NCI-H1694 (cell line): ENCODE measurements at places on chromosomes 1 and 21.
A peak's percentile ranks its signal among the peaks of the same experiment; 100 is the strongest.

DNA sequence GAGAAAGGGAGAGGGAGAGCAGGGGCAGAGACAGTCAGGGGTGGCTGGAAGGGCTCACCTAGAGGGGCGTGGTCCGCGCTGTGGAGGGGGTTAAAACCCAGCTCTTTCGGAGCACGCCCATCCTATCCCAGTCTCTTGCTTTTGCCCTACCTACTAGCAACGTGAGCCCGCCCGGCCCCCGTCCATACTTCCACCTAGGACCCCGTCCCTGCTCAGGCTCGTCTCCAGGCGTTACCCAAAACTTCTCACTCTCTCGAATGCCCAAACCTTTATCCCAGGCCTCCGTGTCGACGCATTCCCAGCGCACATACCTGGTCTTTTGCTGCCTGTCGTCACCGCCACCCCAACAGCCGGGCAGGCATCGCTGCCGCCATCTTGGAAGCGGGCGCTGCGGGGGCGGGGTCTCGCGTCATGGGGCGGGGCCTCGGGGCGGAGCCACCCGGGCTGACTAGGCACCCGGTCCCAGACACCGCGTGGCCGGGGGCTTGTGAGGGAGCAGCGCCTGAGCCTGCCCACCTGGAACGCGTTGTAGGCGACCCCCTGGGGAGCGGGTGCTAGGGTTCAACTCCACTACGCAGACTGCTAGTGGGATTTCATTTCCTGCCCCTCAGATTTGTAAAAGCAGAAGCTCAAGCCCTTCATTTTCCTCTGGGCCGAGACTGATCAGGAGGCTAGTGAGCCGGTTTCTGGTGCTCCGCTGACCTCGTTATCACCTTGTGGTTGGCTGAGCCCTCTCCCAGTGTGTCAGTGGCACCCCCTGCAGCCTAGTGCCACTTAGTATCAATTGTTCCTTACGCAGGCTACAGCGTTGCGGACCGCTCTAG, at the start of gene B4GALT3:
TSS of gene B4GALT3 (minus strand) at position 396 of the 824 bp plus-strand sequence. CDS start 1,447 bp downstream, outside the sequence.
- peak; percentile 55 for DNase-seq

- DNase-seq, result peak; percentile 36
Measured at GRCh38 chr1:62439652-62440371, 3.0 kb downstream of the USP1 start.

DNA sequence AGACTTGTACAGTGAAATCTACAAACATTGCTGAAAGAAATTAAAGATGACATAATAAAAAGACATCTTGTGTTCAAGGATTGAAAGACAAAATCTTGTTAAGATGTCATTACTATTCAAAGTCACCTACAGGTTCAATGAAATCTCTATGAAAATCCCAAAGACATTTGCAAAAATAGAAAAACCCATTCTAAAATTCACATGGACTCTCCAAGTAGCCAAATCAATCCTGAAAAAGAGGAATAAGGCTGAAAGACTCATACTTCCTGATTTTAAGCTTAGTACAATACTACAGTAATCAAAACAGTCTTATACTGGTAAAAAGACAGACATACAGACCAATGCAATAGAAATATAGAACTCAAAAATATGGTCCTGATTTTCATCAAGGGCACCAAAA, 78.6 kb downstream of the PCSK9 start:
- DNase-seq, result no peak

- peak; percentile 3 for DNase-seq
Measured at GRCh38 chr1:213931836-213932235, 55.9 kb upstream of the PROX1 start.

GRCh38 chr1:166165661-166166328, 1.0 kb downstream of the FAM78B start:
- DNase-seq, result peak; percentile 14

GRCh38 chr1:2847086-2847985, 45.8 kb upstream of the TTC34 start:
- no peak for DNase-seq

DNA sequence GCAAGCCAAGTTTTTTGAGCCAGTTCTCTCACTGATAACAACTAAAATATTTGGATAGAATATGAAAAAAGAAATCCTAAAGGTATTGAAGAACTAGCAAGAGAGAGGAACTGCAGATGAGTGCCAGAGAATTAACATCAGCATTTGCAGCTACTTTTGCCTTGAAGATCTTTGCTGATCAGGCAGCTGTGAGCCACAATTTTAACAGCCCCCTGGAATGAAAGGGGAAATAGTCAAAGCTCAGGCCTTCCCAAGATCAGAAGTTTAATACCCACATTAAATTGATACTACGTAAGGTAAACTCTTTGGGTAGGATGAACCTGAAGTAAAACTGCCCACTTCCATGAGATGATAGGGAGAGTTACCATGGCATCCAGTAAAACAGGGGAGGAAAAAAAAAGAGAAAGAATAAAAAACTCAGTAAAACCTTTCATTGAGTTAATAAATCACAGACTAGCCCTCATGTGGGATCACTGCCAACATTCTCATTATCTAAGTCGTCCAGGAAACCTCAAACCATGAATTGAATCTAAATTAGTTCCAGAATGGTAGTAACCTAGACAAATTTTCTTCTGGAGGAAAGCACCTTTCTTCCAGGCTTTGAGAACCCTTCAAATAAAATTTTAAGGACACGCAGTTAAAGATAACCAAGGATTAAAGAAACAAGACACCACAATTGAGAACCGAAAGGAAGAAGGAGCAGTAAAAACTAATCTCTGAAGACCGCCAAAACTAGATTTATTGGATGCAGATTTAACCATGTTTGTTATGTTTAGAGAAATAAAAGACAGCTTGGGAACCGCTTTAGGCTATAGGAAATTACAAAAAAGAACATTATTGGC, 28.3 kb downstream of the SCP2 start:
- DNase-seq, result no peak

GRCh38 chr1:25704267-25704691, 87.7 kb downstream of the MAN1C1 start:
- DNase-seq, result no peak

DNA sequence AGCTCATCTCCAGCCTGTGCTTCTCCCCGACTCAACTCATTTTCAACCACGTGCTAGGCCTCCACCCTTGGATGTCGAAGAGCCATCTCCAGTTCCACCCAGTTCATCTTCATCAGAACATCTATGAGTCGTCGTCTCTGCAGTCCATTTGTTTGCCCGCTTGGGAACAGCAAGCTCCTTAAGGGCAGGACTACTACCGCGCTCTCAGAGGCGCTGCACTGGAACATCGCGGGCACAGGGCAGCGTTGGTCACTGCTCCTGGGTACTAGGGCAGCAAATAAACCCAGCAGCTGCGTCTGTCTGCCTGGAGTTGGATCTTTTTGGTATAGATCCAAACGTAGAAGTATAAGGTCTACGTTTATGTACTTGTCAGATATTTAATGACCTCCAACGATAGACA, 478 bp upstream of the PRDM2 start:
- DNase-seq, result no peak

GRCh38 chr1:41360074-41360785, 1.0 kb upstream of the FOXO6 start:
- DNase-seq, result no peak
